ENCODE measurements at places on chromosomes 7 and 10.
A peak's percentile ranks its signal among the peaks of the same experiment; 100 is the strongest.

GRCh38 chr10:75334720-75335119, 66.8 kb downstream of the ZNF503 start:
- H3K27ac ChIP-seq, result no peak overlapping the region
- no peaks in the 10 kb centered on the region for H3K4me1 ChIP-seq
- no peak overlapping the region for H3K4me3 ChIP-seq
- H3K36me3 ChIP-seq, result no peaks in the 10 kb centered on the region
- H3K27me3 ChIP-seq, result no peaks in the 10 kb centered on the region

GRCh38 chr7:141462958-141463357, 88.3 kb upstream of the AGK start:
- H3K27ac ChIP-seq, result no peak overlapping the region
- H3K36me3 ChIP-seq, result no peaks in the 10 kb centered on the region
- no peak overlapping the region for H3K4me3 ChIP-seq
- H3K4me1 ChIP-seq, result no peaks in the 10 kb centered on the region
- no peak for DNase-seq

DNA sequence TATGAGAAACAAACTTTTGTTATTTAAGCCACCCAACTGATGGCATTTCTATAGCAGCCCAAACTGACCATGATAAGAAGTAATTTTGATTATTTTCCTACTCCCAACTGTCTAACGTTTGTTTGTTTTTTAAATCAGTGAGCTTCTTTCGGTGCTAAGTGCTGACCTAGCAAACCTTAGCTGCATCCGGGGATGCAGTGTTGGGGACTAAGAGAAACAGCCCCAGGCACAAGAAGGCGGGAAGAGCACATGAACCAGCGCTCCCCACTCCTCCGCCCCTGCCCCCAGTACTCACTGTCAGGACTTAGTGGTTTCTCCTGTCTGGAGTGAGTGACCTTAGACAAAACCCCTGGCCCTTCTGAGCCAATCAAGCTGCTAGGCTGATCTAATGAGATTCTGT, 168.8 kb downstream of the CALN1 start:
- H3K4me1 ChIP-seq, result no peaks in the 10 kb centered on the region
- no peak for DNase-seq
- H3K4me3 ChIP-seq, result no peak overlapping the region
- no peaks in the 10 kb centered on the region for H3K27me3 ChIP-seq
- no peak overlapping the region for H3K27ac ChIP-seq

- H3K4me1 ChIP-seq, result peaks cover 21% of the 10 kb centered on the region
- no peaks in the 10 kb centered on the region for H3K27me3 ChIP-seq
- H3K4me3 ChIP-seq, result peak overlapping the region; percentile 78
- no peaks in the 10 kb centered on the region for H3K36me3 ChIP-seq
Measured at GRCh38 chr7:70693321-70693685, 438.6 kb upstream of the GALNT17 start.

DNA sequence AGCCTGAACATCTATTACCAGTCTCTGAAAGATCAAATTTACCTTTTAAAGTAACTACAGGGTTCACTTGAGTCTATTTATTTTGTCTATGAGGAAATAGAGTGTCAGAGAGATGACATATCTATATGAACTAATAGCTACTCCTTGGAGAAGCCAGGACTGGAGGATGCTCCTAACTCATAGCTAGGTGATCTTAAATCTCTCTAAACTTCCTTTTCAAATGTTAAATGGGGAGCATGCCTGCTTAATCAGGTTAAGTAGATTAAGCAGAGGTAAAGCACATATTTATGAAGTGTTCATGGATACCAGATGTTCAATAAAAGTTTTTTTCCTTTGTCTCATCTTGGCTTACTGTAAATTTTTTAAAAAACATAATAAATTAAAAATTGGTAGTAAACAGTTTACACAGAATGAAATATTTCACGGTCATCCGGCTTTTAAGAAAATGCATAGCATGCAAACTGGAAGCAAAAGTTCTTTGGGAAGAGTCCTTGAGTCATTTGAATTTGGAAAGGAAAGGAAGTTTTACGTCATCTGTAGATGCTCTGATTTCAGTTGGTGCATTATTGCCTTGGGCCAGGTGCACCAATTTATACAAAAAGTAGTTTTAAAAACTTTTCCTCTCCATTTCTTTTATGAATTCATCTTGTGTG, 155.1 kb downstream of the BICC1 start:
- H3K27ac ChIP-seq, result no peak overlapping the region
- peaks cover 3% of the 10 kb centered on the region for H3K4me1 ChIP-seq
- H3K36me3 ChIP-seq, result no peaks in the 10 kb centered on the region
- DNase-seq, result no peak
- no peak overlapping the region for H3K4me3 ChIP-seq
- no peaks in the 10 kb centered on the region for H3K27me3 ChIP-seq

GRCh38 chr10:129078346-129078745, 388.7 kb upstream of the MGMT start:
- H3K4me1 ChIP-seq, result no peaks in the 10 kb centered on the region
- no peaks in the 10 kb centered on the region for H3K36me3 ChIP-seq
- H3K27ac ChIP-seq, result no peak overlapping the region
- DNase-seq, result no peak
- H3K27me3 ChIP-seq, result no peaks in the 10 kb centered on the region

DNA sequence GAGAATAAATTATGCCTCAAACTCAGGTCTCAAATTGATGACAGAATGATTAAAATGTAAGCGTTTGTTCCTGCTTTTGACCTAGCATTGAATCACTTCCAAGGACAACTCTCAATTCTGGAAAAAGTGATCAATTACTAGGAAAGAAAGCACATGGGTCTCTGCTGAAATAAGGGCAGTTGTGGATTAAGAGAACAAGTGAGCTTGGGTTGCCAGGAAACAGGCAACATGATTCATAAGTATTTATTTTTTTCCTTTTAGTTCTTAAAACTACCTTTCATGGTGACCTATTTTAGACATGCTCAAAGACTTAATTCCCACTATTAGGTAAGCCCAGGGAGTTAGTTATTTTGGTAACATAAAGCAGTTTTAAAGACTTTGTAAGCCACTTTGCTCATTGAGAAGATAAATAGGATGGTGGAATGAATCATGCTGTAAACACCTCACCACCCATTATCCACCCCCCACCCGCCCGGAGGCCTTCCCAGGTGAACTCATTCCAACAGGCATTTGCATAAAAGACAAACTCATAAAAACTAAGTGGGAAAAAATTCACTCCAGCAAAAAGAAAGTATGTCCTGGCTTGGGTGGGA, 728.3 kb downstream of the SORCS1 start:
- H3K4me3 ChIP-seq, result no peak overlapping the region
- DNase-seq, result no peak
- H3K4me1 ChIP-seq, result no peaks in the 10 kb centered on the region
- H3K27ac ChIP-seq, result no peak overlapping the region
